ENCODE measurements at places on chromosomes 1 and 21.

DNA sequence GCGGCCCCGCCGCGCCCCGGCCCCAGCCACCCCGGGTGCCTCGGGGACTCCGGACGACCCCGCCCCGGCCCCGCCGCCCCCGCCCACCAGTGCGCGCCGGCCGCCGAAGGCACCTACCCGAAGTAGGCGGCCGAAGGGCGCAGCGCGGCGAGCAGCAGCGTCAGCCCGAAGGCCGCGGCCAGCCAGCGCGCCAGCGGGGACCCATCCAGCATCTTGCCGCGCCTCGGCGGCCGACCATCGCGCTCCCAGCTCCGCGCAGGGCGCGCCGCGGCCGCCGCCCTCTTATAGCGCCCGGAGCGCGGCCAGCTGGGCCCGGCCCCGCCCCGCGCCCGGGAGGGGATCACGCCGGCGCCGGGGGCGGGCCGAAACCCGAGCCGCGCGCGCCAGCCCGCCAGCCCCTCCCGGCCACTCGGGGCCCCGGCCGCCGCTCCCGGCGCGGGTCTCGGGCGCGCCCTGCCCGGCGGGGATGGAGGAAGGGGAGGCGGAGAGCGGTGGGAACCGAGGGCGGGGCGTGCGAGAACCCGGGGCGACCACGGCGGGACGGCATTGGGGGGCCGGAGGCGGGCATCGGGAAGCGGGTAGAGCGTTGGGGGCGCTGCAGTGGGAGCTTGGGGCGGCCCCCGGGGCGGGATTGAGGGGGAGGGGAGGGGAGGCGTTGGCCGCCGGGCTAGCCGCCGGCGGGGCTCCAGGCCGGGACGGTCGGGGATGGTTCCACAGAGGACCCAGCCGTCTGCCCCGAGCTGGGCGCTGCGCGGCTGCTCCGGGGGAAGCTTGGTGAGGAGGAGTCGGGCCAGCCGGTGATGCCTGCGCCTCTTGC, at the start of gene WNT9A:
WNT9A (minus strand) TSS at position 257 of the 817 bp plus-strand sequence; CDS start at position 212, 45 bp downstream.
- peak; percentile 62 for DNase-seq

GRCh38 chr21:40516335-40516734, 330.6 kb downstream of the DSCAM start:
- DNase-seq = no peak

GRCh38 chr1:178491721-178492120, 5.0 kb downstream of the CLEC20A start:
- peak; percentile 5 for DNase-seq

GRCh38 chr21:46196733-46197132, 12.5 kb upstream of the SPATC1L start:
- no peak for DNase-seq

DNA sequence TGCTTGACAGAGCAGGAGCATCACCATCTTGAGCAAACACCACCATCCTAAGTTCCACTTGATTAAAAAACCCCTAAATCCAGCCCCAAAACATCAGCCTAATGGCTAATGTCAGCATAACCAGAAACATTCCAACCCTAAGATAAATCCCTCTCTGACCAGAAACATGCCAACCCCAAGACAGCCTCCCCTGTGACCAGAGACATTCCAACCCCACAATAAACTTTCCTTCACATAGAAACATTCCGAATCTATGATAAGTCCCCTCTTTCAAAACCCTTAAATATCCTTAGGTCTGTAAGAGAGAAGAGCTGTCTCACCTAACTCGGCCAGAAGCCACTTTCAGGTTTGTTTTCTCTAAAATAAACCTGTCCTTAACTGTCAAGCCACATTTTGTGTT, 17.4 kb upstream of the SLC2A5 start:
- DNase-seq = no peak

- DNase-seq = no peak
Observed at GRCh38 chr1:40199126-40199525, 37.9 kb downstream of the RLF start.

GRCh38 chr1:86914998-86915736, 732 bp downstream of the HS2ST1 start:
- DNase-seq = peak; percentile 45

GRCh38 chr1:94022471-94023189, 98.3 kb downstream of the ABCA4 start:
- DNase-seq = no peak

DNA sequence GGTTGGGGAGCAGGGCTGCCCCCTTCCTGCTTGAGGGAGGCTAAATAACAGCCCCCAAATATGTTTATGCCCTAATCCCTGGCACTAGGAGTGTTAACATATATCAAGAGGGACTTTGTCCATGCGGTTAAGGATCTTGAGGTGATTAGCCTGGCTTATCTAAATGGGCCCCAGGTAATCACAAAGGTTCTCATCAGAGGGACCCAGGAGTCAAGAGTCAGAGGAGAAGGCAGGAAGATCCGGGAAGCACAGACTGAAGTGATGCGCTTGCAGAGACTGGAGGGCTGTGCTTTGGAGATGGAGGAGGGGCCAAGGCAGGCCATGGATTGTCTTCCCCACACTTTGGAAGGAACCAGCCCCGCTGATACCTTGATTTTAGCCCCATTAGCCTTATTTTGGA, 86.4 kb downstream of the IER5 start:
- DNase-seq = no peak

DNA sequence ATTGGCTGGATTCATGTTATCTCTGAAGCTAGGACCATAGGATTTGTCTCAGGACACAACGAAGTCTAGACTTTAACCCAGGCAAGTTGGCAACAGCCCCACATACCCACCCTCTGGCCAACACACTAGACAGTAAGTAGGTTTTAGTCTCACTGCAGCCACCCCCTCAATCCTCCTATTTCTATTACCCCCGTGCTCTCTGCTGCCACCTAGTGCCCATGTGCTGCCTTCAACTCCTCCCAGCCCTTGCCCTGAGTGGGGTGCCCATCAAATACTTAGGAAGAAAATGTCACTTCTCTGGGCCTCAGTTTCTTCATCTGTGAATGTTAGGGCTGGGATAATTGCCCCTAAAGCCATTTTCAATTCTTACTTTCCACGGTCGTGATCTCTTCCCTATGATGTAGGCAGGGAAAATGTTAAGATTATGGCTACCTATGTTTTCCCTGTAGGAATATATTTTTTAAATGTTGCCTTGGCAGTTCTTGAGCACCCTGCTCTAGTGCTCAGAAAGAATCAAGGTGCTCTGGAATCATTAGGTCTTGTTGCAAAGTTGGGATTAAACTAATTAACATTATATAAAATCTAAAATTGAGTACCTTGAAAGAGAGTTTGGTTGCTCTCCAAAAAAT, 213.0 kb downstream of the LMX1A start:
- peak; percentile 21 for DNase-seq

DNA sequence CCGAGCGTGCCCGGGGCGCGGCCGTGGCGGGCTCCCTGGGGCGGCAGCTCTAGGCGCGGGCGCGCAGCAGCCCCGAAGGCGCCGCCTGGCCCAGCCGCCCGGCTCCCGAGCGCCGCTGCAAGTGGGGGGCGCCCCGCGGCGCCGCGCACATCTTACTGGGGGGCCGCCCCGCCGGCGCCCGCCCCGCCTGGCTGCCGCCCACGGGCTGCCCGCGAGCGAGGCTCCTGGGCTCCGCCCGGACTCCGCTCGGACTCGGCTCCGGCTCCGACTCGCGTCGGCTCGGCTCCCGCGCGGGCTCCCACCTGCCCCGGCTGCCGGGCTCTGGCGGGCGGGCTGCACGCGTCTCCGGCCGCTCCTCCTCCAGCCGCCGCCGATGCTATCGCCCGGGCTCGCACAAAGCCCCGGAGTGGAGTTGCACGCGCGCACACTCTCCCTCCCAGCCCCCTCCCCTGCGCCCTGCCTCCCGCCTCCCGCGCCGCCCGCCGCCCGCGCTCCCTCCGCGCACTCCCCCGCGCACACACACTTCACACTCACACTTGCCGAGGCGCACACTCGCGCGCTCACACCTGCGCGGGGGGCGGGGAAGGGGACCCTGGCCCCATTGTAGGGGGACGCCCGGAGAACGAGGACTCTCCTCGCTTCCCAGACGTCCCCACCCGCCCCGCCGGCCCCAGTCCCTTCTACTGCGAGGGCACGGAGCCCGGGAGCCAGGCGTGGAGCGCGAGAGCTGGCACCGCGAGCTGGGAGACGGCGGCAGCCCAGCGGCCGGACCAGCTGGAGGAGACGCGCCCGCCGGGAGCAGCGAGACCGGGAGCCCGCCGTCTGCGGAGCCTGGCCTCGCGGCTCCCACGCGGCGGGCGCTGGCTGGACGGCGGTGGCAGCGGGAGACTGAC, at the start of gene GRIK3:
GRIK3 (minus strand) TSS at position 395 of the 893 bp plus-strand sequence. CDS start 407 bp downstream, outside the sequence.
- DNase-seq = no peak

DNA sequence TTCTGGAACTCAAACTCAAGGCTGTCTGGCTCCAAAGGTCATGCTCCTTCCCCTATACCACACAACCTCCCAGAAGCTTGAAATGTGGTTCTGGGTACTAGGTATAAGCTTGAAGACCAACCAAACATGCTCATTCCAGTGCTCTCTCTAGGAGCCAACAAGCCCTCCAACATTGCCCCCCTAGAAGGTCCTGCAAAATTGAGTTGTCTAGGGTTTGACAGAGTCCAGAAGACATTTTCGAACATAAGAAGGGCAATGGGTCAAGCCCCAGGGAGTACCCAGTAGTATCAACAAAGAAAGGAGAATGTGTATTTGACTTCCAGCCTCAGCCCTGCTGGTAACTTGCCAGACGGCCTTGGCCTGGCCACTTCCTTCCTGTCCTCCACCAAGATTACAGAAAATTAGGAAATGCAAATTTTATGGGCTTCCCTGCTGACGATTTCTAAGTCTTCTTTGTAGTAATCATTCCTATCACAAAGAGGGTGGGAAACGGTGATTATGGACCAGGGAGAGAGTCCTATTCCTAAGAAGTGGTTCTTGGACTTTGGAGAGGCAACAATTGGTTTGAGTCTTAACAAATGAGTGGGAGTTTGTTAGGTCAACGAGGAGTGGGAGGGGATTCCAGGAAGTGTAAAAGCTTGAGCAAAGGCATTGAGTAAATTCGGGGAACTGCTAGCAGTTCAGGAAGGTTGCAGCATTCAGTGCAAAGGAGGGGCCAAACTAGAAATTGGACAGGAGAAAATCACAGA, 18.7 kb upstream of the SLAMF1 start:
- no peak for DNase-seq

- no peak for DNase-seq
Observed at GRCh38 chr1:89780721-89781120, 40.1 kb upstream of the LRRC8D start.

- DNase-seq = no peak
Observed at GRCh38 chr1:244369256-244370057, 82.3 kb downstream of the ADSS2 start.

GRCh38 chr1:234836045-234836681, 226.2 kb upstream of the IRF2BP2 start:
- no peak for DNase-seq

DNA sequence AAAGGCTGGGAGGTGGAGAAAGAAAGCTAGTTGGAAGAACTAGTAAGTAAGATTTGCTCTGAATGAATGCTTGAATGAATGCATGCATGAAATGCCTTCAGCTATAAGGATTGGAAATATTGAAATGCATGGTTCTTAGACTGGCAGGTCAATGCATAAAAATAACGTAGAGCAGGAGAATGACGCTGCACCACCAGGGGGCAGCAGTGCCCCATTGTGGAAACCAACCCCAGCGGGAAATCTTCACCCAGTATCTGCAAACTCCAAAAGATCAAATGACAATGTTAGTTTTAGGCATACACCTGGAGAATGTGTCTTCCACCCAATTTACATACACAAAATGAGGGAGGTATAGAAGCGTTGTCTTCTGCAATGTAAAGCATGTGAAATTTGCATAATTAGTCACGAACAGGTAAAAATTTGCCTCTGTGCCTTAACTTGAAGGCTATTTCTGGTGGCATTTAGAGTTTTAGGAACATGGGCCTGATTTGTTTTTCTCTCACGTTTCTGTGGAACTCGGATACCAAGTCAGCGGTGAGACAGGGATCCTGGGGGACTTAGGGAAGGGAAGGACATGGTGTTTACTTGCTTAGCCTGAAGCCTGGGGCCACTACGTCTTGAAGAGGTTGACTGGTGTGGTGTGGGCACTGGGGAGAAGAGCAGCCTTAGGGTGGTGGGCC, 78.6 kb downstream of the HHAT start:
- peak; percentile 69 for DNase-seq

GRCh38 chr1:207747627-207748492, 4.0 kb upstream of the CD46 start:
- DNase-seq = no peak

DNA sequence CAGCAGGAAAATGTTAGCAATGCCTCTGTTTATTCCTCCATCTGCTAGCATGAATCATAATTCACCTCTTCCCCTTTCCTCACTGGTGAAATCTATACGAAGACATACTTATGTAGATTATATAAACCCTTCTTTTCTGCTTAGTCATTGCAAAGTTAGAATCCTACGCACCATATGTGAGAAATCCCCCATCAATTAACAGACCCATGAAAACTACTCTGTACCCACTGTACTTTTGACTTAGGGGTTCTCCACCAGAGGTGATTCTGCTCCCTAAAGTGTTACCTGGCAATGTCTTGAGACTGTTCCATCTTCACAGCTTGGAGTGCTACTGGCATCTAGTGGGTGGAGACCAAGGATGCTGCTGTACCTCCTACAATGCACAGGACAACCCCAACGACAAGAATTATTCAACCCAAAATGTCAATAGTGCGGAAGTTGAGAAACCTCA, 49.6 kb upstream of the KCTD3 start:
- DNase-seq = no peak

DNA sequence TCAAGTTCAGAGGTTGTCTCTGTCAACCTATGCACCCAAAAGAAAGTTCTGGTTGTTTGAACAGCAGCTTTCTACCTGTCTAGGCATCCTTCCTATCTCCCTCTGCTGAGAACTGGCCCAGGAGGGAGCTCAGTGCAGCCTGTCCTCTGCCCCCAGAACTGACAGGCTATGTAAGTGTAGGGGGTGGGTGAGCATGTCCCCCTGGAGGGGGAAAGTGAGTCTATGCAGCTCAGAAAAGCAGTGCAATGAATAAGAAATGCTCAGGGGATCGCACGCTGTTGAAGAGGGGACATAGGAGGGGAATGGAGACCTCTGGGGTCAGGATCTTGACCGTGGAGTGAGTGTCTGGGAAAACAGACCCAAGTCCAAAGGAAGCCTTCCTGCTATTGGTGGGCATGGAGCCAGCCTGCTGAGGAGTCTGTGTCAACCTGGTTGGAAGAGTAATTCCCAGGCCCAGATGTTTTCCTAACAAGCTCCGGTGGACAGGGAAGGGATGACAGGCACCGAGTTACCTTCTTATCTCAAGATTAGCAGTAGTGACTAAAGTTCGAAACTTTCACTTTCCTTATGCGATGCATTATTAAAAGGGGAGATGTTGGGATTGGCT, 26.1 kb upstream of the FHAD1 start:
- DNase-seq = no peak

- DNase-seq = no peak
Observed at GRCh38 chr1:209600541-209600940, 17.0 kb downstream of the CAMK1G start.

- no peak for DNase-seq
Observed at GRCh38 chr21:44875316-44875700, 1.8 kb upstream of the PTTG1IP start.

- no peak for DNase-seq
Observed at GRCh38 chr21:38956521-38956855, 150.8 kb downstream of the ETS2 start.

GRCh38 chr1:173383351-173383750, 93.8 kb upstream of the PRDX6 start:
- DNase-seq = no peak

Measured in GM10248 (cell line).